ENCODE measurements at places on chromosomes 6 and 20. TPM values are rescaled to one million over a fixed set of nuclear protein-coding genes. Genes with fewer than 3 reads are reported as not detected.

DNA sequence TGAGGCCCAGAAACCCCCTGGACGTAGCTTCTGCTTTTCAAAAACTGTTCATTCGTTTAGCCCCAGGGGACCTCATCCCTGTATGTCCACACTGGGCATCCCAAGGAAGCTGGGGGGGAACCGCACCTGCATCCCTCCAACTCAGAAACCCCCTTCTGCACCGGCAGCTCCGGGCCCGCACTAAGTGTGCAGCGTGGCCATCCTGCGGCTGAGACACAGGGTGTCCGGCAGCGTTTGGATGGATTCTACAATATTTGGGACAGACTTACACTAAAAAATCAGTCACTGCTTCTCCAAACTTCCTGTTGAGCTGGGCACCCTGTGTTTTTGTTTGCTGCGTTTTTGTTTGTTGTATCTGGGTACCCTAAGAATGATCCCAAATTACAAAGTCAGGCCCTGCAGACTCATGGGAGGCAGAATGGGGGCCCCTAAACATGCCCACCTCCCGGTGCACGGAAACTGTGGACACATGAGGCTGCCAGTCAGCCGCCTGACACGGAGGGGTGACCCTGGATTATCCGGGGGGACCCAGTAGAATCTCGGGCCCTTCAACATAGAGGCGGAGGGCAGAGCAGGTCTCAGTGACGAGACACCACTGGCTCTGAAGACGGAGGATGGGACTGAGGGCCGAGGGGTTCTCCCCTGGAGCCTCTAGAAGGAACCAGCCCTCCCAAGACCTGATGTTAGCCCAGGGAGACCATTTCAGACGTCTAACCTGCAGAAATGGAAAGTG is 88.2 kb upstream of the BHLHE23 start:
- DNase-seq, result no peak

DNA sequence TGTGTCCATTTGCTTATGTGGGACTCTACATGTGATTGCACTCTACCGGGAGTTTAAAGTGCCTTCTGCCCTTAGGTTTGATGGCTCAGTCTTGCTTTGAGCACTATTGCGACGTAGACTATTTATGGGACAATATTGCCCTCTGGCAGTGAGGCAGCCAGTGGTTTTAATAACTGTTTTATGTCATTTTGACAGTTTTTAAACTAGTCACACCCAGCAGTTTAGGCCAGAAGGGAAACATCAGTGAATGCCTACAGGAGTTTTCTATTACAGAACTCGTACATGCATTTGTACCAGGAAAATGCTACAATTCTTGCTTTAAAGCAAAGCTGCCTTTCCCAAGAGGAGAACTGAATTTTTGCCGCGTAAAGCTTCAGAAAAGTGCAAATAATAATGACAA is 813.7 kb downstream of the KIF16B start:
- DNase-seq, result no peak

The SPATA25 gene
- polyA plus RNA-seq, result 0.50 TPM

DNA sequence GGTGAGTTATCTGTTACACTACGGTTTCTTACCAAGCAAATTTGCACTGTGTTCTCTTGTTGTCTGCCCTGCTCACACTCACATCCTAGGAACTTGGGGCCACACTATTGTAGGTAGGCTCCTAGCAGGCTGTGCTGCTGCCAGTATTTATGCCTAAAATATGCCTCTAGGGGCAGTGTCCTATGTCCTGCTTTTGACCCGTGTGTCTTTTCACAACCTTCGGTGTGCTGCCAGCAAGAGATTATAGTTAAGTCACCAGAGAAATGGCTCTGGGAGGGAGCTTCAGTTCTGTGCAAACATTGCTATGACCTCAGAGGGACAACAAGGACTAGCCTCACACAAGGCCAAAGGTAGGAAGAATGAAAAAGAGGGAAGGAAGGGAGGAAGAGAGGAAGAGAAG is 8.9 kb upstream of the TAAR5 start:
- no peak for DNase-seq

GRCh38 chr20:42779216-42779615 is 410.5 kb downstream of the PTPRT start:
- no peak for DNase-seq

The PRICKLE4 gene
- polyA plus RNA-seq, result not detected

GRCh38 chr20:49737260-49737659 is 23.6 kb upstream of the B4GALT5 start:
- no peak for DNase-seq

GRCh38 chr20:59774921-59775686 is 158.3 kb downstream of the SYCP2 start:
- DNase-seq, result no peak

- peak; percentile 3 for DNase-seq
Measured at GRCh38 chr6:31871046-31871659, 7.6 kb downstream of the SLC44A4 start.

The MYLK2 gene
- not detected for polyA plus RNA-seq

GRCh38 chr20:13493143-13493542 is 145.6 kb downstream of the TASP1 start:
- no peak for DNase-seq

The SLC35F1 gene
- 0.07 TPM for polyA plus RNA-seq

- no peak for DNase-seq
Measured at GRCh38 chr6:44316481-44316880, 3.3 kb upstream of the AARS2 start.

GRCh38 chr6:57324538-57324937 is 7.1 kb downstream of the PRIM2 start:
- DNase-seq, result no peak

DNA sequence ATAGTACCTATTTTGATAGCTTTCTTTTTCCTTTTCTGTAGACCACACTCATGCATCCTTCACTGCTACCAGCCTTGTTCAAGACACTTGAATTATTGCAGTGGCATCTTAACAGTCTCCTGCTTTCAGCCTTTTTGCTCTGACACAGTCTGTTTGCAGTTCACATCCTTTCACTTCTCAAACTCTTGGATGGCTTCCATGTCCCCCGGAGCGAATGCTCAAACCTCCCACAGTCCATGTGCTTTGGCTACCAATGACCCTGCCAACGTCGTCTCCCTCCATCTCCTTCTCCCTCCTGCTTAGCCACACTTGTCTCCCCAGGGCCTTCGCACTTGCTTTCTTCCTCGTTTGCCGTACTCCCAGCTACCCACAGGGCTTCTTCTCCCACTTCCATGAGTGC is 270.0 kb upstream of the ZFP64 start:
- DNase-seq, result no peak

DNA sequence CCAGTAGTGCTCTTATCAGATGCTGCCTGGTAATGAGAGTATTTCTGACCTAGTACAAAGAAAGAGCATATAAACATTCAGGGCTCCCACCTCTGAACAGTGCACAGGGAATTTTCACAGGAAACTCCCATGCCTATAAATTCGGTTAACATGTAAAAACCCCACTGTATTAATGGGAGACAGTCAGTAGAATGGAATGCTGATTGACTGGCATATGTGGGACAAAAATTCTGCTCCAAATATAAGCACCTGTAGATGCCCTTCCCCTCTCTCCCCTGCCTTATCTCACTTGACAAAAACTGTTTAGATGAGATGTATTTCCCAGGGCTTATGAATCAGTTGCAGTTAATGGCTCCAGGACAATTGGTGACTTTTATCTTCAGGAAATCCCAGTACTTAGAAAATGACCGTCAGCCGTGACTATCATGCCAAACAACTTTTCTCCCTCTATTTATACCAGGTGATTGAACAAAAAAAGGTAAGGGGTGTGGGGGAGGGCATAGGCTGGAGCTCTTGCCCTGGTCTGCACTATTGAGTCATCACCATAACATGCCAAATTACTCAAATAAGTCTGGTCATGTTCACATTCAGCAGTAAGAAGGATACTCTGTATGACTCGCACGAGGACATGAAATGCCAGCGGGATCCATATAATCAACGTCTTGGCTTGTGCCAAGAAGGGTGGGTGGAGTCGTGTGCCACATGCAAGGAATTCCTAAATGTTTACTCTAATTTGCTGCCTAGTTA is 176.4 kb upstream of the BMP2 start:
- no peak for DNase-seq

DNA sequence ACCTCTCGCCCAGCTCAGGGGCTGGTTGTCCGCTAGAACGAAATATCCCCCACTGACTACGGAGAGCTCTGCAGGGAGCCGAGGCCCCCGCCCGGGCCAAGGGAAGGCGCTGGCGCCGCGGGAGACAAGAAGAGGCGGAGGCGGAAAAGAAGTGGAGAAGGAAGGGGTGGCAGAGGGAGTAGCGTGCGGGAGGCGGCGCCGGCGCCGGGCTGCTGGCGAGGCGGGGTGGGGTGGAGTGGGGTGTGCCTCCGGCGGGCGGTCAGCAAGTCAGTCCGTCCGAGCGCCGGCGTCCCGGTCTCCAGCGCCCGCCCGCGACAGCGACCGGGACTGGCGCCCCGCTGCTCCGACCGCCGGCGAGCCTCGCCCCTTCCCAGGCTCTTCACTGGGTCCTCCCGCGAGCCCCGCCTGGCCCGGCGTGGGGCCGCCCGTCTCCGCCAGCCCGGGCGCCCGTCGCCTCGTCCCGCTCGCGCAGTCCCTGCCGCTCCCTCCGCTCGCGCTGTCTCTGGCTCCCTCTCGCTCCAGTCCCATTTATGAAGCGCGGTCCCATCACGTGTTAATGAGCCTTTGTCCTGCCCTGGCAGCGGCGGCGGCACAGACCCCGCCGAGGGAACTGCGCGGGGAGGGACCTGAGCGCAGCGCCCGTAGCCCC is at the start of gene CNR1:
Gene CNR1 (minus strand): TSS at position 504 of the 649 bp plus-strand sequence. CDS start 21,073 bp downstream, outside the sequence.
- no peak for DNase-seq

The WFDC5 gene
- not detected for polyA plus RNA-seq

GRCh38 chr6:38080360-38080759 is 260.8 kb downstream of the ZFAND3 start:
- DNase-seq, result no peak

The NPEPL1 gene
- polyA plus RNA-seq, result 3.6 TPM

DNA sequence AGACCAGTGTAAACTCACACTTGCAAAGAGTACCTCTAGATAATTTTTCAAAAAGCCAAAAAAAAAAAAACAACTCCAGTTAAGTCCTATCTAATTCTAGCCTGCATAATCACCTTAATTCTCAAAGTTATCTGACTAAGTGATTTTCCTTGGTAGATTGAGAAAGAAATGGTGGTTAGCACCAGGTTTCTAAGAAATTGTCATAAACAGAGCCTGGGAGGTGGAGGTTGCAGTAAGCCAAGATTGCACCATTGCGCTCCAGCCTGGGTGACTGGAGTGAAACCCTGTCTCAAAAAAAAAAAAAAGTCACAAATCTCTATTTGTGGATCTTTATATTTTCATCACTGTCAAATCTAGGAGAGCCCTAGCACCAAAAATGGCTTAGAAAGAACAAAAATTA is 8.9 kb downstream of the FBXO5 start:
- no peak for DNase-seq

DNA sequence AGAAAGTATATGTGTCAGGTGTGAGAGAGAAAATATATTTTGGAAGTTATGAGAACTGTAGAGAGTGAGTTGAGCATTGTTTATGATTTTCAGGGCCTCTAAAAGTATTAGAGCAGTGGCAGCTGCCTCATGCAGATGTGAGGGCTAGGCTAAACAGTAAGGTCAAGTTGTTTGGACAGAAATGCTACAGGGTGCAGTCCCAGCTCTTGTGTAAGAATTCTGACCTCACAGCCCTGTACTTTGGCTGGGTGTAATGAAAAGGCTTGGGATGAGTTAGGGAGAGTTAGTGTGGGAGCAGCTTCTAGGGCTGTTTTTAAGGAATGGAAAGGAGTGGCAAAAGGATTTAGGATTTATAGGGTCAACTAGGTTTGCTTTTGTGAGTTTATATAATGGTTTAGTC is 764.8 kb upstream of the ADGRB3 start:
- no peak for DNase-seq

DNA sequence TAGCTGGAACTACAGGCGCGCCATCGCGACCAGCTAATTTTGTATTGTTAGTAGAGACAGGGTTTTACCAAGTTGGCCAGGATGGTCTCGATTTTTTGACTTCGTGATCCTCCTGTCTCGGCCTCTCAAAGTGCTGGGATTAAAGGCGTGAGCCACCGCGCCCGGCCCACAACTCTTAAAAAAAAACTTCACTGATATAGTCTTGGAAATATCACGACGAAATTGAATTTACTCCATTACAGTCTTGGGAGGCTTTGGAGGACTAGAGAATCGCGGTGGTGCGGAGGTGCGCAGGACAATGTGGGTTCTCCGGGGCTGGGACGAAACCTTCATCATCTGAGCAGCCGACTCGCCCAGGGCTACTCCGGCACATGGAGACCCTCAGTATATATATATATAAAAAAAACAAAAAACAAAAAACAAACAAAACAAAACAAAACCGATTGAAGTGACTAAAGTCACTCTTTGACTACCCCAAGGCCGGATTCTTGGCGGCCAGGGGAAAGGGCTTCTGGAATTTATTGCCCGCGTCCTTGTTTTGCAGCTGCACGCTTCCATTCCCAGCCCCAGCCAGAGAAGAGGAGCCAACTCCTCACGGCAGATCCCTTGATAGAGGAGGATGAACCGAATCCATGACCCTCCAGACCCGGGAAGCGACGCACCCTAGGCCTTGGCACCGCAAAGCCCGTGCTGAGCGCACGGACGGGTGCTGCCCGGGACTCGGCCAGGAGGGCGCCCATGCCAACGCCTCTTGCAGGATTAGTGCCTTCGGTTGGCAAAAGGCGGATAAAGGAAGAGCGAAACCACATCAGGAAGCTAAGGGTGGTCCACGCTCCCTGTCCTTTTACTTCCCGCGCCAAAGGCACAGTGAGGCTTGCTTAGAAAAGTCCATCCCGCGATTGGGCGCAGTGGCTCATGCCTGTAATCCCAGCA is 1.7 kb upstream of the GCM2 start:
- DNase-seq, result no peak

The PCSK2 gene
- polyA plus RNA-seq, result not detected

DNA sequence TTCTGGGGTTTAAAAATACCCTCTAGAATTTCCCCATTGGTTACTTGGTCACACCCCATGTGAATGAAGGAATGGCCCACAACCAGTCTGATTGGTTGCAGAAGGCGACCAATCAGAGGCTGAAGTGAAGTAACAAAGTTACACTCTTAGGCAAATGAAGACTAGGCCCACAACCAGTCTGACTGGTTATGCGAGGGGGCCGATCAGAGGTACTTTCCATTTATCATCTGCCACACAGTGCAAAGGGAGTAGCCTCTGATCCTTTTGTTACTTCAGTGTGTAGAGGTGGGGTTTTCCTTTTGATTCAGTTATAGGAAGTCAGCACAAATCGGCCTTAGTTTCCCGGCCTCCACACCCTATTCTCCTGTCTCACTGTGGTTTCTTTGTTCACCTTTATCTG is 61.2 kb upstream of the SGK1 start:
- DNase-seq, result no peak

GRCh38 chr20:51624157-51624731 is 81.7 kb upstream of the NFATC2 start:
- DNase-seq, result no peak

The LYRM4 gene
- 38.9 TPM for polyA plus RNA-seq

GRCh38 chr6:14505401-14505800 is 387.8 kb downstream of the CD83 start:
- no peak for DNase-seq

GRCh38 chr6:89530982-89531381 is 98.0 kb downstream of the ANKRD6 start:
- DNase-seq, result no peak

GRCh38 chr20:63856098-63856511 is 5.2 kb upstream of the ABHD16B start:
- DNase-seq, result no peak

Data from AG04450 (cell line).